ENCODE measurements at places on chromosomes 1 and 21.

DNA sequence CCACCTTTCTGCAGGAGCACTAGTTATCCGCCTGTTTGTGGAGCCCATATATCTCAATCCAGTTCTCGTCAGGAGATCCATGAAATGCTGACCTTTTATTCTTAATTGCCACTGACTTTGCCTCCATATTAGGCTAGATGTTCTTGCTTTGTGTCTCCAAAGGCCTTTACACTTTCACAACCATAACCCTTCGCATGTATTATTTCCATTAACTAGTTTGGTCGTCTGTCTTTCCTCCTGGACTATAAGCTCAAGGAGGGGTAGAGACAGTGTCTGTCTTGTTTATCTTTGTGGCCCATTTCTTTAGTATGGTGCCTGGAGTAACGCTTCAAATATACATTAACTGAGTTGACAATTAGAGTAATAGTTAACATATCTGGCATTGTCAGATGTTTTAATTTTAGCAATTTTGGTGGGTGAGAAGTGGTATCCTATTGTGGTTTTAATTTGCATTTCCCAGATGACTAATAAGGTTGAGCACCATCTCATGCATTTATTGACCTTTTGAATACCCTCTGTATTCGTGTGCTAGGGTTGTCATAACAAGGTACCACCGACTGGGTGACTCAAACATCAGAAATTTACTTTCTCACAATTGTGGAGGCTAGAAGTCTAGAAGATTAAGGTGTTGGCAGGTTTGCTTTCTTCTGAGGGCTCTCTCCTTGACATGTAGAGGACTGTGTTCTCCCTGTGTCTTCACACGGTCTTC, 21.7 kb upstream of the IL12RB2 start:
- DNase-seq, result peak; percentile 49

GRCh38 chr1:203425663-203425975, 50.0 kb upstream of the PRELP start:
- no peak for DNase-seq

GRCh38 chr1:32871364-32872191, 866 bp upstream of the FNDC5 start:
- DNase-seq, result peak; percentile 54

DNA sequence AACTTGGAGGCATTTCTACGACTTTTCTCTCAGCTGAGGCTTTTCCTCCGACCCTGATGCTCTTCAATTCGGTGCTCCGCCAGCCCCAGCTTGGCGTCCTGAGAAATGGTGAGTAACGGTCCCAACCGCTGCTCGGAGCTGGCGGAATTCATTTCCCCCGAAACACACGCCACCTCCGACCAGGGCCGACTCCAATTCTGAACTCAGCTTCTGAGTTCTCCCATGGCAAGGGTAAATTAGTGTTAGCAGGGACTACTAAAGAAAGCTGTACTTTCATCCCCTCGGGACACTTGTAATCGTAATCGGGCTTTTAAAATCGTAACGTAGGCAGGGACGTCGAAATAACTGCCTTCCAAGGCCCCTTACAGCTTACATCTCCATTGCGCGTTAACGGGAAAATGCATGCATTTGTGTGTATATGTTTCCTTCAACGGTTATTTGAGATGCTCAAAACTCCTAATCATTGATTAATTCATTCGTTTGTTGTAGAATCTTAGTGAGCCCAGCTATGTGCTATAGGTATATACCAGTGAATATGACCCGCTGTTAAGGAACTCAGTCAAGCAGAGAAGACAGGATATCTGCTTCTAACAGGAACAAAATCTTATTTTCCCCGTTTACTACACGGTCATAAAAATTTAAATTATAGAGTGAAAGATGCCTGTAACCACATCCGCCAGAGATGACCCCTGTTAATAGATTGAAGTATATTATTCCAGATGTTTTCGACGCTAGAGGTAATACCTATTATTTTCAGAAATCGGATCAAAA, 472 bp downstream of the DTL start:
- DNase-seq, result no peak

DNA sequence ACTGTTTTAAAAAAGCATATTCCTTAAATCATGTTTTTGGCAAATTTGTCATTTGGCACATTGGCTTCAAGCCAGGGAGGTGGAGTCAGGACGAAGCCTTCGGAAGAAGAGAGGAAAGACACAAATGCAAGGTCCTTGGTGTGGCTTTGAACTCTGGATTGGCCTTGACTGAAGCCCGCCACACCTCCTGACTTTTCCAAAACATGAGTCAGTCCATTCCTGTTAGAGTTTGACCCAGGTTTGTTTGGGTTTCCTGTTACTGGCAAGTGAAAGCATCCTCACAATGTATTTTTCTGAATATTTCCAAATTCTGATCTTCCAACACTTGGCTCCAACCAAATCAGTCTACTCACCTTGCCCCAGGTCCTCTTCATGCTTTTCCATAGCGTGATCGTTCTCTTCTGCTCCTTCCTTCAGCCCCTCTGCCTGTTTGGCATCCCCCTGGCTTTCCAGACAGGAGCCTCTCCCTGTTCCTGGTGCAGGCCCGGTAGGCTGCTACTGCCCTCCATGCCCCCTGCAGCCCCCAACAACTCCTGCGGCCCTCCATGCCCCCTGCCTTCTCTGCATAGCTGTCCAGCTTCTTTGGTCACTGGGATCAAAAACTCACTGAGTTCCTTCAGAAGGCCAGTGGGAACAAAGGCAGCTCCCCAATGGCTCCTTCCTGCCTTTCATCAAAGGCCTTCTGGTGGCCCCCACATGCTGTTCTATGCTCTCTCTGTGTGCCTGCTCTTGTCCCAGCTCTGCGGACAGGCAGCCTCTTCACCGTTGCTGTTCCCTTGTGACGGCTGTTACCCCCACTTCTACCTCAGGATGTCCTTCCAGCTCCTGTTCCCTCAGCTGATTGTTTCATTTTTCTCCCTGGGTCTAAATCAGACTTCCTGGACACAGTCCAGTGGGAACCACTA, 30.4 kb upstream of the SLC30A1 start:
- DNase-seq, result no peak

GRCh38 chr21:29771491-29772066, 168.2 kb downstream of the GRIK1 start:
- no peak for DNase-seq

DNA sequence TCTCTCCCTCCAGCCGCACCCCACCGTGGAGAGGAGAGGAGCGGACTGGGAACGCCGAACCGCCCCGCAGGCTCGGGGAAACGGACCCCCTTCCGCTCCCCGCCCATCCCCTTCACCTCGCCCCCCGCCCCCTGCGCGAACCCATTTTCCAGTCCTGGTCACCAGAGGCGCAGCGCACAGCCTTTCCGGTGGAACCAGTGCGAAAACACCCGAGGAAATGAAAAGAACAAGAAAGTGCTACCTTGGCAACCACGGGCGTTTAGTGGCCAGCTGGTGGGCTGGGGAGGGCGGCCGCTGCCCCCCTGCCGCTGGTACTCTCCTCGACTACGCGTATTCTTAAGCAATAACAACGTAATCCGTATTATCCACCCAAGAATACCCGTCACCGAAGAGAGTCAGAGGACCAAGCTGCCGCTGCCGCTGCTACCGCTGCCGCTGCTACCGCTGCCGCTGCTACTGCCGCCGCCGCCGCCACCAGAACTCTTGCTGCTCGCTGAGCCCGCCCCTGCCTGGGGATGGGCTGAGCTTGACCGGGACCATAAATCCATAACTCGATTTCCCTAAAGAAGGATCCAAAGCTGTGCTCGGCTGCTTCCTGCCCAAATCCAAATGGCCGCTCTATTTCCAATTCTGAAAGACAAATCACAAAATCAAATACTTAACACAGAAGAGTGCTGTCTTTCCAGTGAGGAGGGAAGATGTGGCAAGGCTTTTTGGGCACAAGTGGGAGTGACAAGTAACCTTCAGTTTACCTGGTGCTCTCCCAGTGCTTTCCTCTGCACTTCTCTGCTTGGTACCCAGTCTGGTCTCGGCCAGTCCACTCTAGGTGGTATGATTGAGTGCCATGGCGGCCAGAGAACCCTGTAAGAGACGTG, 125.2 kb upstream of the DPYD start:
- DNase-seq, result peak; percentile 51

DNA sequence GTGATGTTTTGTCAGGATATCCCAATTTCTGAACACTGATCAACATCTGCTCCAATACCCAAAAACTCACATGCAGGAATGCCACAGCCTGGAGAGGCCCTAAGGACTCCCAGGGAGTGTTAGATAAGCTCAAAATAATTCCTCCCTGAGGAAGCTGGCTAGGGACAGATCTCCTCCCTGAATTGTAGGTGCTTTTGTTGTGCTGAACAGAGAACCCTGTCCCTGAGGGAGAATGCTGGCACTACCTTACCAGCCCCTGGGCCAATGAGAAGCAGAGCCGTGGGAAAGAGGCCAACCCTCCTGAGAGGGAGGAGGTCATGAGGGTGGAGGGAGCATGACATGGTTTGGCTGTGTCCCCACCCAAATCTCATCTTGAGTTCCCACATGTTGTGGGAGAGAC, 73.6 kb upstream of the PTGFRN start:
- no peak for DNase-seq

DNA sequence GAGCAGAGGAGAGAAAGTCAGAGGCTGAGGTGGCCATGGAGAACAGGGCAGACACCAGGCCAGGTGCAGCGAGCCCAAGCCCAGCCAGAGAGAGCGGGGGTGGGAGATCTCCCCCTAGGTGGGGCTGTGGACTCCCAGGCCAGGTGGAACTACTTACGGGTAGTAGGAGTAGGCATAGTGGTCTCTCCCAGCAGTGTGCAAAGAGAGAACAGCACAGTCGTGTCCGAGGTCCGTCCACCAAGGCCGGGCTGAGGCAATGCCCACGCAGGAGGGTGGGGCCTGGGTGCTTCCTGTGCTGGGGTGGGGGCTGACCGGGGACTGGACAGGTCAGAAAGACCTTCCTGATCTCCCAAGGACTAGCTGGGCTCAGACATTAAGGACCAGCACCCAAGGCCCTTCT, 263.7 kb downstream of the PTPRU start:
- no peak for DNase-seq

DNA sequence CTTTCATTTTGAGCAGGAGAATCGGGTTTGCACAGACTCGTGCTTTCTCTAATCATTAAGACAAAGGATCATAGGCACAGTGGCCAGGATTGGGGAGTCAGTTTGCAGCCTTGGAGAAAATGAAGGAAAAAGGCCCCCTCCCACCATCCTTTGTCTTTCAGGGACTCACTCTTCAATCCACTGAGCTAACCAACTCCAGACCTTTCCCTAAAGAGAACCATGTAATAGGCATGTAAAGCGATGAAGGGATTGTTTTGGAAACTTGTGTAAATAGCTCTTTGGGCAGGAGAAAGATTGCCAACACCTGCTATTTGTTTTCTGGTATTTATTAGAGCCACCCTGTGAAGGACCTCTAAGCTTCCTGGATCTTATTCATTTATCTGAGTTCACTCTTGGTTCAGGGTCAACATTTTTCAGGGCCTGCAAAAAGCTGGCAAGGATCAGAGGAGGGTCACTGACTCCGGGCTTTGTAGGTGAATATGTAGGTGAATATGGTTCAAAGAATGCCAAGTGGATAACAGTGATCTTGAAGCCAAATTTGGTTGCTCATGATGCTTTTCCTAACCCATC, 192.6 kb upstream of the FGGY start:
- no peak for DNase-seq

DNA sequence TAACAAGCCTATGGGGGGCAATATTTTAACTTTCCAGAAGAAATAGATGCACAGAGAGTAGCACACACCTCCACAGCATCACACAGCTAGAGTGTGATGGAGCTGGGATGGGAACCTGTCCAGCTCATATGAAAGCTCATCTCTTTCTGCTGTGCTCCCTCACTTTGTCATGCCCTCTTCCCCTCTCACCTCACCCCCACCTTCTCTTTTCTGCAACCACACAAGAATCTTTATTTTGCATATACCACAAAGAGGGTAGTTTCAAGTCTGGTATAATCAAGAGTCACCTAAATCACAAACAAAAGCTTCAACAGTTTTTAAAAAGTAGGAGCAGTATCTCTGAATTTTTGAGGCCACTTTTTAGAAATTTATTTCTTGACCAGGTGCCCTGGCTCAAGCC, 22.6 kb downstream of the FOXD2 start:
- DNase-seq, result no peak

DNA sequence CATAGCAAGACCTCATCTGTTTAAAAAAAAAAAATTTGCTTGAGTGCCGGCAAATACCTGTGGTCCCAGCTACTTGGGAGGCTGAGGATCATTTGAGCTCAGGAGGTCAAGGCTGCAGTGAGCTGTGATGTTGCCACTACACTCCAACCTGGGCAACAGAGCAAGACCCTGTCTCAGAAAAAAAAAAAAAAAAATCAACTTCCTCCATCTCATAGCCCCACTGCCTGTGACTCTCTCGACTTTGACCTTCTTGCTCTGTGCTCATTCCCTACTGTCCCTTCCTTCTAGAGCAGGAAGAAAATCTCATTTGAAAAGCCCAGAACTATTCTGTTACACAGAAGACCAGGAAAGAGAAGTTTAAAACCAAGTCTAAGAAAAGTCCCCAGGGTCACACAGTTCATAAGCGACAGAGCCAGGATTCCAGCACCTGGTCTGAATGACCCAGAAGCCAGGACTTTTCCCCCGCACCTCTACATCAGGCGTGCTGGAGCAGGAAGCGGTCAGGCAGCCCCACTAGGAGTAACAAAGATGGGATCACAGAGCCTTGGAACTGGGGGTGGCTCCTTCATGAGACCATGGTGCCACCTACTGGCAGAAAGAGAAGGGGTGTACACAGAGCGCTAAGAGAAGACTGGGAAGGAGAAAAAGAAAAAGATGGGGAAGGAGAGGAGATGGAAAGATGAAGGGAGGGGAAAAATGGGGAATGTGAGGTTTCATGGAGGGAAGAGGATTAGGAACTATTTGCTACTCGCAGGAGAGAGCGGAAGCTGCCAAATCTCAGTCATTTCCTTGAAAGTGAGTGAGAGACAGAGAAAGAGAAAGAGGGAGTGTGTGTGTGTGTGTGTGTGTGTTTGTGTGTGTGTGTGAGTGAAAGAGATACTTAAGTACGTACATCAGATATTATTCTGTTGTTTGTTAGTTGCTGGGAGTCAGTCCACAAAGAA, 3.1 kb upstream of the P3R3URF start:
- DNase-seq, result peak; percentile 89

GRCh38 chr1:108017698-108018097, 52.7 kb upstream of the VAV3 start:
- DNase-seq, result peak; percentile 54

DNA sequence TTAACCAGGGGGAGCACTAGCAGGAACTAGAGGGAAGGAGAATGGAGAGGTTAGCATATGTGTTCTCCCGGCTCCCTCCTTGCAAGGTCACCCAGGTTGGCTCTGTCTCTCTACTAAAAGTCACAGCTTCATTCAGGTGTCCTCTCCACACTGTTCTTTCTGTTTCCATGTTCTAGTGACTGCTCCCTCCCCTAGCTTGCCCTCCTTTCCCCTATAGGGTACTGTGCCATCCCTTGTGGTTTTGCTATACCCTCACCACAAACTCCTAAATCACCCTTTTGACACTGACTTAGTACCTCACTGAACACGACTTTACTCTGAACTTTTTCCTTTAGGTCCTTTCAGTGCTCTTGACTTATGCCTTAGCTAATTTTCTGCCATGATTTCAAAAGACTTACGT, 389.3 kb downstream of the ST6GALNAC3 start:
- no peak for DNase-seq

GRCh38 chr1:21625390-21626190, 43.6 kb downstream of the RAP1GAP start:
- DNase-seq, result no peak

Measured in LHCN-M2 (cell line).